ENCODE measurements at places on chromosomes 6 and 20.

DNA sequence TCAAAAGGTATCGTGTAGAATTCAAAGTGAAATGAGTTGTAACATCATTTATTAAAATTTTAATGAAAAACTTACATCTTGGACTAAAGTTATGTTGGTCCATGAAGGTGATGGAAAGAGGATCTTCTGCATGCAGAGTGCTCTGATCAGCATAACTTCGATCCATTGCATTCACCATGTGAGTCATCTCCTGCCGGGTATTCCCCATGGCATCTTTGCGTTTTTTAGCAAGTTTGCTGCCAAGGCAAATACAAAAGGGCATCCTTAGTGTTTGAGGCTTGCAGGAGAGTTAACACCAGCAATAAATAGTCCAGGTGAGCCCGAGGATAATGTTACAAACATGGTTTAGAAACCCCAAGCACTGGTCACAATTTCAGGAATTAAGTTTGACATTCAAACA lies 104.2 kb upstream of the THEMIS start:
- no peak for DNase-seq

DNA sequence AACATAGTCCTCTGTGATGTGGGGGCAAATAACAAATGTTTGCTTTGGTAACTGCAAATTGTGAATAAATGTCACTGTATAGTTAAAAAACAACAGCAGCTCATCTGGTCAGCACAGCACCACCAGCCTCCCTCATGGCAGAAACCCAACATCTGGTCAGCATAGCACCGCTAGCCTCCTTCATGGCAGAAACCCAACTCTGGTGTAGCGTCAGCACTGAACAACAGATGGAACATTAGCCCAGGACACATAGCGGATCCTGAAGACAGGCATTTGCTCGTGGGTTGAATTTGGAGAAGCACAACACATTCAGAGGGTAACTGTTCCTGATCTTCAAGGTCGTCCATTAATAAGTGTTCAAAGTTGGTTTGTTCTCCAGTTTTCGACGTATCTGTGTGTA lies 265.9 kb downstream of the DLL1 start:
- no peak for DNase-seq

GRCh38 chr20:9487231-9487630 lies 27.2 kb upstream of the LAMP5 start:
- no peak for DNase-seq

DNA sequence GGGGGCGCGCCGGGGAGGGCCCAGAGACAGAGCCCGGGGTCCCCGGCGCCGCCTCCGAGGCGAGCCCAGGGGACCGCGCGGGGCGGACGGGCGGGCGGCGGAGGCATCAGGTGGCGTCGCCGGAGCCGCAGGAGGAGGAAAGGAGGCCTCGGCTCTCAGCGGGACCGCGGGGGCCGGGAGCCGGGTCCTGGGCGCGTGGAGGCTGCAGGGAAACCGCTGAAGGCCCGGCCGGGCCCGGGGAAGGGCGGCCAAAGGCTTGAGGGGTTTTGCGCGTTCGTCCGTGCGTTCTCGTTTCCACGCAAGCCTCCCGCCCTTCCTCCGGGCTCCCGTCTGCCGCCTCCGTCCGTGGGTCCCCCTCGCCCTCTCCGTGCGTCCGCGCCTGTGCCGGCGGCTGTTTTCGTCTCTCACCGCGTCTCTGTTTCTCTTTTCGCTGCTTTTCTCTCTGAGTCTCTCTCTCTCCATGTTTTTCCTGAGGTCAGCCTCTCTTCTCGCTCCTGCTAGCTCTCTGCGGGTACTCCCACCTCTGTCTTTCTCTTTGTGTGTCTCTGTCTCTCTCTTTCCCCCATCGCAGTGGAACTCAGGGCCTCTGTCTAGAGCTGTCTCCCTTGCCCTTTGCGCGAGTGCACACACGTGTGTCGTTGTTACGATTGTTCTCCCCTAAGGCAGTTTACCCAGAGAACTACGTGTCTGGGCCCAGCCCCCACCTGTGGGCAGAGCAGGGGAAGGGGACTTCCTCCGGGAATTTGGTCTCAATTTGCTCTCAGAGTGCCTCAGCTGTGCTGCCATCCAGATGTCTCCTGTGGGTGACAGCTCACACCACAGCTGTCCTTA lies 2.1 kb downstream of the IRF4 start:
- DNase-seq, result no peak

DNA sequence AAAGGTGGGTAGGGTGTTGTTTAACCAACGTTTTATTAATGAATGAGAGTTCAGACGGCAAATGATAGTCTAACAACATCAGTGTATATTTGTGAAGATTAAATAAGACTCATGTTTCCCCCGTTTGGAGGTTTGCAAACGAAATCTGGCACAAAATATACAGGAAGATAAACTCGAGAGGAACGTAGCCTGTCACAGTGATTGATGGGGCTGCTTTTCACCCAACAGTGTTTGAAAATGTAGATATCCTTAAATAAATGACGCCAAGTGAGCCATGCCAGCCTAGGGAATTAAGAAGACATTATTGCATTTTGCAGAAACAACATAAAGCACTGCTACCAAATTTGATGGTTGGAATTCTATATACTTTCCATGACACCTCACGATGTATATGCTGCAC lies 696.5 kb upstream of the FLRT3 start:
- no peak for DNase-seq

DNA sequence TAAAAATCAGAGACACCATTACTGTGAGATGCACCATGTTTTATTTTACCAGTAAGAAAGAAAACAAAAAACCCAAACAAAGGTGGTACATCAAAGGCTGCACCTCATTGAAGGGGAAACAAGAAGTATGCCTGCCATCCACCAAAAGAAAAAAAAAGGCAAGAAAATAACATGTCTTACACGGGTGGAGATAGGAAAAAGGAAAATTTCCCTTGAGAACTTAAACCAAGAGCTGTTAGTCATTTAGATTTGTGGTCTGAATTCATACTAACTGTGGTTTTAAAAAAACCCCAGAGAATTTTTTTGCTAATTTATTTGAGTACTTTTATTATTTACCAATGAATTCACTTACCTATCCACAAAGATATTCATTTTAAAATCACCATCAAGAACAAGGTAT lies 144.0 kb downstream of the LRRC1 start:
- DNase-seq, result no peak

GRCh38 chr6:3202999-3203696 lies 24.3 kb downstream of the TUBB2B start:
- DNase-seq, result no peak

DNA sequence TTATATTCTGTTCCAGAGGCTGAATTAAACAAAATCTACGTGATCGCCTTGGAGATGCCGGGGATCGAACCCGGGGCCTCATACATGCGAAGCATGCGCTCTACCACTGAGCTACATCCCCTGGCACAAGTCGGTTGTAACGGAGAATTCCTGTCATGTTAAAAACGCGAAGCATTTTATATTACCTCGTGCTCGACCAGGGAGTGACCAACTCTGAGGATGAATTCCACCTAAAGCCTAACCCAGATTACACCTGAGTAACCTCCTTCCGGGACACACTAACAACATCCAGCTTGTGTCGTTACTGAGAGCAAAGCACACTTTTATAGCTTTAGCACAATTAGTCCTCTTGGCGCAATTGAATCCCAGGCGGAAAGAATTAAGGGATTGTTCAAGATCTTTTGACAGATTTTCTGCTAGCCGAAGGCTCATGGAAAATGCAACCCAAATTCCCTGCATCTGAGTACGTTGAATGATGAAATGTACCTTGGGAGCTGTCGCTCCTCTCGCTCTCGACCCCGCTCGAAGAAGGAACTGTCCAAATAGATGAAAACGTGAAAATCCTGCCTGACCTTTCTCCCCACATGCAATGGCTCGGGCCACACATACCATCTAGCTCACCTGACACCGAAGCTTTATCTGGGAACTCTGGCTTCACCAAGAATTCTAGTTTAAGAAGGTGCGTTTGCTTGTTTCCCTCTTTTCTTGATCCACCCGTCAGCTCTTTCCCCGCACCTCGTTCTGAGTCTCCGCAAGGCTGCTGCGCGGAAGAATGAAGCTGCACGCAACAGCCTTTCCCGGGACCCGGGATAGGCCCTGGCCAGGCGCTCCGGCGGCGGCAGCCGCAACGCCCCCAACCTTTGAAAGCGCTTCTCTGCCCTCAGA lies 148.3 kb downstream of the GPX5 start:
- no peak for DNase-seq

DNA sequence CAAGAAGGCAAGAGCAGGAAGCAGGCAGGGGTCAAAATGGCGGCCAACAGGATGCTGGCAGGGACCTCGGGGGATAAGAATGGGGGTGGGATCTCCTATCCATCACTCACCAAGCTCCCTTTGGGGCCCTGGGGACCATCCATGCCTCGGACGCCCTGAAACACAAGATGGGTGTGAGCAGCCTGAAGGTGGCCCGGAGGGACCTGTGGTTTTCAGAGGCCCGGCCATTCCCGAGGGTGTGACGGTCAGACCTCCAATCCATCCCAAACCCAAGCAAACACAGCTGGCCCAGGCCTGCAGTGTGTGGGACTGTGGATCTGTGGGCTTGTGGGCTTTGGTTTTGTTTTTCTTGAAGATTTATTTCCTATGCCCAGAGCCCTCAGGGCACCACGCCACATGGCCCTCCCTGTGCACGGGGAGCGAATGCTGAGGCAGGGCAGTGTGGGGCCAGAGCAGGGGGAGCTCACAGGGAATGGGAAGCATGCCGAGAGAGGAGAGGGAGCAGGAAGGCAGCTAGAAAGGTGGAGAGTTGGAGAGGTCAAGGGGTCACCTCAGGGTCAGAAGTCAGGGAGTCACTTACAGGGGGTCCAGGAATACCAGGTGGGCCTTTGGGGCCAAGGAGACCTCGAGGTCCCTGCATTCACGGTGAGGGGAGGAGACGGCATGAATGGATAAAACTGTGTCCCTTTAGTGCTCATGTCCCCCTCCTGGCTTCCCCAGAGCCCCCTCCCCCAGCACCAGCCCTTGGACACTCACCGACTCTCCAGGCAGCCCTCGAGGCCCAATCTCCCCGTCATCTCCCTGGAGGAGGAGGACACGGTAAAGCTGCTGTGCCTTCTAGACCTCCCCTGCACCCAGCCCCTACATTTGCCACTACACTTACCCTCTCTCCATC lies 14.5 kb downstream of the COL11A2 start:
- no peak for DNase-seq

DNA sequence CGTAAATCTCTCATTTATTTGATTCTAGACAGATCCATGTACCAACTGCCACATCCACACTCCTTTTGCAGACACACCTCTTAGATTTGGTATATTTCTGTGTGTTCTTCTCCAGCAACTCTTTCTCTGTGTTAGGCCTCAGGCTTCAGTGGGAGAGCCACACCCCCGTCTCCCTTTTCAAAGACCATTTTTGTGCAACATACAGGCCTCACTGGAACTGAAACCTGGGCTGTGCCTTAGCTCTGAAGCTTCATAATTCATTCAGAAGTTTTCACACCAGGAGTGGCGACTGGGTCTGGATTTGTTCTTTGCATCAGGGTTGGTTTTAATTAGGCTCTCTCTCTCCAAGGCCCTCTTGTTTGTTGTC lies 170.2 kb downstream of the THBS2 start:
- DNase-seq, result no peak

- no peak for DNase-seq
Observed at GRCh38 chr6:150196942-150197745, 54.3 kb downstream of the PPP1R14C start.

DNA sequence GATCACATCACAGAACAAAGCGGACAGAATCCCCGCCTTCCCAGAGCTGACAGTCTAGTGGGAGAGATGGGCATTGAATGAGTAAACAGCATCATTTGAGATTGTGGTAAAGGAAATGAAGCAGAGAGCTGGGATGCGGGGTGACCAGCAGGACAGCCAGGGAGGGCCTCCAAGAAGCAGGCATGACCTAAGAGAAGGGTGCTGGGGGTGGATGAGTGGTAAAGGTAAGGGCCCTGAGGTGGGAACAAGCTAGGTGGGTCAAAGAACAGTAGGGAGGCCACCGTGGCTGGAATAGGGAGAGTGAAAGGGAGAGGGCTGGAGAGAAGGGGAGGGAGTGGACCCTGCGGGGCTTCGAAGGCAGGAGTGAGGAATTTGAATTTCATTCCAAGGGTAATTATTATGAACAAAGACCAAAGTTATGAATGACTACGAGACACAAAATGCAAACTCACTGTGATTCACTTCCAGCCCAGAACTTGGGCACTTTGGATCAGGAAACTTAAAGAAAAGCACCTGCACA lies 61.4 kb downstream of the CEBPB start:
- no peak for DNase-seq

Measured in activated T-cell treated with anti-CD3 and anti-CD28 coated beads for 1 hour (primary cell).